ENCODE measurements at places on chromosomes 1 and 21. TPM values are rescaled to one million over a fixed set of nuclear protein-coding genes. Genes with fewer than 3 reads are reported as not detected.

Gene OR10J1
- not detected for total RNA-seq

GRCh38 chr1:32753532-32754316, 51.2 kb upstream of the SYNC start:
- no peaks in the 10 kb centered on the region for H3K27me3 ChIP-seq
- DNase-seq = peak; percentile 64
- H3K27ac ChIP-seq = no peak overlapping the region
- no peaks in the 10 kb centered on the region for H3K36me3 ChIP-seq

DNA sequence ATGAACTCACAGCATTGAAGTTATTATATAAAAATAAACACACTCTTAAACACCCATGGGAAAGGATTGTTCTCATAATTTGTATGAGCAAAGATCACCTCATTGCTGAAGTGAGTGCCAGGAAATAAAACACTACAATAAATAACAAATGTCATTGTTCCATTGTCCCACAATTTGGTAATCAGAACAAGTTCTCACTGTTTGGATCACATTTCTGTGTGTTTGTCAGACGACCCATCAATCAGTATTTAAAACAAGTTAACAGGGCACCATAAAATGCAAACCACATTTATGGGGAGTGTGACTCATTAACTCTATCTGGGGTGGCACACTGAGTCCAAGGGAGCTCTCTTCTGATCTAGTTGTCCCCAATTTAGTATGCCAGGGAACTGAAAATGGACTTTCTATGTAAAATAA, 124.5 kb downstream of the PTPRC start:
- no peak overlapping the region for H3K4me3 ChIP-seq
- no peaks in the 10 kb centered on the region for H3K36me3 ChIP-seq
- no peaks in the 10 kb centered on the region for H3K27me3 ChIP-seq
- no peaks in the 10 kb centered on the region for H3K4me1 ChIP-seq
- H3K27ac ChIP-seq = no peak overlapping the region

DNA sequence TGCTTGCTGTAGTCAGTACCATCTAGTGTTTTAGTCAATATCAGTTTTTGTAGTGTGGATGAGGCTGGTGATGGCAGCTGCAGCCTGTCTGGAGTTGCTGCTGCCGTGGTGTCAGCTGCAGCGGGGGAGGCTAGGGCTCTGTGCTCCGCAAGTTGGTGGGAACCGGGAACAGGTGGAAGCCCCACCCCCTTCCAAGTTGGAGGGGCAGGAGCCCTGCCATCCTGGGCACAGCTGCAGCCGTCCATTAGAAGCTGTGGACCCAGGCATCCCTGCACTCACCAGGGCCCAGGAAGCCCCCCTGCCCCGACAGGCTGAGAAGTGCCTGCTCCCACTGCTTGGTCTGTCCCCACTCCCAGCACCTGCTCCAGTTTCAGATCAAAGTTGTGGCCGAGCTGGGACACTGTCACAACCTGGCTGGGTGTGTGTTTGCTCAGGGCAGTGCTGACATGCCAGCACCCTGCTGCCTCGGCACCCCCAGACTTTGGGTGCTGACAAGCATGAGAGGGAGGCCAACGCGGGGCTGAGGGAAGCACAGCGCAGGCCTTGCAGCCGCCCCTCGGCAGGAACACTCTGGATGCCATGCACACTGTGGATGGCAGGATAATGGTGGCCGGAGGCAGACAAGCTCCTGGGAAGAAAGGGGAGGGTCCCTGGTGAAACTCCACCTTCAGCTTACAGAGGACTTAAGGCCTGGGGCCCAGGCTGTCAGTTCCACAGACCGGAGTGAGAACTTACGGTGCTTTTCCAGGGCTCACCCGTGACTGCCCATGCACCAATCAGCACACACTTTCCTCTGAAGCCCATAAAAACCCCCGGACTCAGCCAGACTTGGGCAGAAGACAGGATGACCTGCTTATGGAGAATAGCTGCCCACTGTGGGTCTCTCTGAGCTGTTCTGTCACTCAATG, 86.9 kb downstream of the ADARB1 start:
- DNase-seq = no peak
- H3K36me3 ChIP-seq = no peaks in the 10 kb centered on the region
- H3K27ac ChIP-seq = no peak overlapping the region
- peaks cover 15% of the 10 kb centered on the region for H3K4me1 ChIP-seq

DNA sequence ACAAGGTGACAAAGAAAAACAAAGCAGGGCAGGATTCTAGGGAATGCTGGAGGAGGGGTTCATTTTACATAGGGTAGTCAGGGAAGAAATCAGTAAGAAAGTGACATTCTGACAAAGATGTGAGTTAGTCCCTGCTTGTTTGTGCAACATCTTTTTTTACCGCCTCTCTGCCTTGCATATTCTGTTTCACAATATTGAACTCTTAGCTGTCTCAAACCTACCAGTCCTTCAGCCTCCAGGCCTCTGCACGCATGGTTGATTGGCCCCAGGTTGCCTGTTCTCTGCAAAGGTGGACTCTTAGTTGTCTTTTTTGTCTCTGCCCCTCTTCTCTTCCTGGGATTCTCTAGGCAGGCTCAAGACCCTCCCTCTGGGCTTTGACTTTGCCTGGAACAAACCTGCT, 152.2 kb upstream of the RUNX1 start:
- H3K27me3 ChIP-seq = no peaks in the 10 kb centered on the region
- H3K36me3 ChIP-seq = no peaks in the 10 kb centered on the region
- H3K4me3 ChIP-seq = no peak overlapping the region
- H3K4me1 ChIP-seq = peaks cover 32% of the 10 kb centered on the region

DNA sequence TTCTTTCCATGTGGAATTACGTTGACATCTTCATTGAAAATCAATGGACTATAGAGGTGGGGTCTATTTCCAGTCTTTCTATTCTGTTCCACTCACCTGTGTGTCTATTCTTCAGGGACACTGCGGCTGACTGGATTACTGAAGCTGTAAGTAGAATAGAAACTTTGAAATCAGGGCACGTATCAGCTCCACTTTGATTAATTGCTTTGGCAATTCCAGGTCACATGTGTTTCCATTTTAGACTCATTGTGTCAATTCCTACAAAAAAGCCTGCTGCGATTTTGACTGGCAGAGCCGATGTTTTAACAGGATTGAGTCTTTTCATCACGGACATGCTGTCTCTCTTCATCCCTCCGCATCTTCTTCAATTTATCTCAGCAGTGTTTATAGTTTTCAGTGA, 20.9 kb upstream of the RNF223 start:
- H3K27ac ChIP-seq = no peak overlapping the region
- H3K4me1 ChIP-seq = no peaks in the 10 kb centered on the region
- no peaks in the 10 kb centered on the region for H3K36me3 ChIP-seq
- no peak overlapping the region for H3K4me3 ChIP-seq
- H3K27me3 ChIP-seq = no peaks in the 10 kb centered on the region

DNA sequence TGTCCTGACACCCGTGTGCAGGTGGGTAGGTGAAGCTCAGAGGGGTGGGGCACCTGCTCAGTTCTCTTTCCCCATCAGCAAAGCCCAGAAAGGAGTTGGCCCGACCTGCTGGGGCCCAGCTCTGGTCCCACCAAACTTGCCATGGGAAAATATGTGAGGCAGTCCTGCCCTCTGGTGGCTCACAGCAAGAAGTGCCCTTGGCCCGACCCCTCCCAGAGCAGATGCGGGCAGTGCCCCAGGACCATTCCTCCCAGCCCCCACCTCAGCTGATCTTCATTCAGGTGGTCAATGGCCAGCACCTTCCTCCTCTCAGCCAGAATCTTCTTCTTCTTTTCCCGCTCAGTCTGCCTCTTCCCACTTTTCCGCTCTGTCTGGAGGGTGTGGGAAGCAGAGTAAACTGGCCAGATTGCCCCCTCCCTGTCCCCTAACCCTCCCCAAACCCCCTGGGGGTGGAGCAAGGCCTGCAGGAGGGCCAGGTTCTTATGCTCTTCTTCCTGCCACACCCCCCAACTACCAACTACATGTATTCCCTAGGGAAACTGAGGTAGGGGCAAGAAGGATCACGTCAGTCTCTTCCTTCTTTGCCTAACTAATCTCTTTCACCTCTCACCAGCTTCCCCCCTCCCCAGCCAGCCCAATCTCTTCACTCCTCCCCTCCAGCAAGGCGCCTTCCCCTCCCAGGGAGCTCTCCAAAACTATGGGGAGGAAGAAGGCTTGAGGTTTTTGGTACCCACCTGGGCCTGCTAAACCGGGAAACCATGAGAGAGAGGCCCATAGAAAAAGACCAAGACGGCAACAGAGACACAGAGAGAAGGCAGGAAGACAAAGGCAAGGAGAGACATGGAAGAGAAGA, 15.6 kb downstream of the TNNT2 start:
- no peak overlapping the region for H3K4me3 ChIP-seq
- peaks cover 76% of the 10 kb centered on the region for H3K36me3 ChIP-seq
- peak overlapping the region; percentile 60 for H3K27ac ChIP-seq

Gene CFHR4
- not detected for total RNA-seq

GRCh38 chr1:19828546-19828945, 13.5 kb upstream of the RNF186 start:
- no peak overlapping the region for H3K27ac ChIP-seq
- H3K4me1 ChIP-seq = no peaks in the 10 kb centered on the region
- no peak overlapping the region for H3K4me3 ChIP-seq
- H3K36me3 ChIP-seq = no peaks in the 10 kb centered on the region
- H3K27me3 ChIP-seq = peaks cover 63% of the 10 kb centered on the region

Gene CAPN8
- total RNA-seq = not detected

DNA sequence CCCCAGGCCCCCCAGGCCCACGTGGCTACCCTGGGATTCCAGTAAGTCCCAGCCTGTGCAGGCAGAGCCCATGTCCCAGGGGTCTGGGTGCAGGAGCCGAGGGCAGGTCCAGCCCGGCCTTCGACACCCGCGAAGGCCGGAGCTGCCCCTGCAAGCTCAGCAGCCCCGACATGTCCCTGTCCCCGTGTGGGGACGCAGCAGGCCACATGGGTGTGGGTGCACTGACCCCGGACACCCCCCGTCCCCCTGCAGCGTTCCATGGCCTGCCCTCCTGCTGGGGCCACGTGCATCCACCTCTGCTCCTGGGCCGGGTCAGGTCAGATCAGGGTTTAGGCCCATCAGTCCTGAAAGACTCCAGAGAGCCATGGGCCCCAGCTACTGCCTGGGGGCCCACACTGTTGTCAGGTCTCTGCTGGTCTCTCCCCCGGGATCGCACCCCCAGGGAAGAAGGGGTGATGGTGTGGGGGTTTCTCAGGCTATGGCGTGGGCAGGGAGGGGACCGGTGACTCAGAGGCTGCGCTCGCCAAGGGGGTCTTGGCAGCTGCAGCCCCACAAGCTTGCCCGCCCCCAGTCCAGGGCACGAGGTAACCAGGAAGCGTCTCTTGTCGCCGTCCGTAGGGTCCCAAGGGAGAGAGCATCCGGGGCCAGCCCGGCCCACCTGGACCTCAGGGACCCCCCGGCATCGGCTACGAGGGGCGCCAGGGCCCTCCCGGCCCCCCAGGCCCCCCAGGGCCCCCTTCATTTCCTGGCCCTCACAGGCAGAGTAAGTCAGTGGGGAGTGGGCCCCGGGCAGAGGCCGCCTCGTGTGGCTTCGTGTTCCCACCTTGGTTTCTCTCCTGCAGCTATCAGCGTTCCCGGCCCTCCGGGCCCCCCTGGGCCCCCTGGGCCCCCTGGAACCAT, 37.5 kb downstream of the SLC19A1 start:
- no peaks in the 10 kb centered on the region for H3K4me1 ChIP-seq
- peak; percentile 14 for DNase-seq
- no peak overlapping the region for H3K27ac ChIP-seq
- H3K36me3 ChIP-seq = peaks cover 32% of the 10 kb centered on the region

DNA sequence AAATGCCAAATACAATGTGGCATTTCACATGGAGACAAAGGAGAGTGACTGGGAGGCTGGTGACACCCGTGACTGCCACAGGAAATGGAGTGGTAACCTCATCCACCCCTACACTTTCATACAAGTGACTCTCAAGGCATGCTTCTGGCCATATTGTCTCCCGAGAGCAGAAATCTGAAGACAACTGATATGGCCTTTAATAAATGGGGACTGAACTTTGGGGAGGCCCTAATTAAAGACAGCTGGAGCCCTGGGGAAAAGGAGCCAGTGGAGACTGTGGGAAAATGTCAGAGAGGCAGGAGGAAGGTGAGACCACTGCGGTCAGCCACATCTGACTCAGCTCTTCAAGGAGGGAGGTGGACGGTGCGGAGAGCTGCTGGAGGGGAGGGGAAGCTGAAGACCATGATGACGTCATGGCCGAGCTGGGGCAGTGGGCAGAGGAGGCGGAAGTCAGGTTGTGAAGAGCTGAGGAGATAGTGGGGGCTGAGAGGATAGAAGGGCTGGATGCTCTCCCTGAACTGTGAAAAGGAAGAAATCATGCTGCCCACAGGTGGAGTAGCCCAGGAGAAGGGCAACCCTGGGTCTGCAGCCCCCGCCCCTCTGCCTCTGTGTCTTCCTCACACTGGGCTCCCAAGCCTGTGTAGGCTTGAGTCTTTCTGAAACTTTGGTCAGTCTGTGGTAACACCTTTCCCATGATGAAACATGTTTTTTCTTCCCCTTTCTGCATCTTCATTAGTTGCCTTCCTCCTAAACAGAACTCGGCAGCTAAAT, 14.0 kb upstream of the NCF2 start:
- H3K4me1 ChIP-seq = peaks cover 10% of the 10 kb centered on the region
- DNase-seq = no peak
- H3K27ac ChIP-seq = peak overlapping the region; percentile 6
- no peaks in the 10 kb centered on the region for H3K36me3 ChIP-seq

Gene PMF1
- 55.8 TPM for total RNA-seq

GRCh38 chr1:113901191-113901590, 3.4 kb downstream of the AP4B1 start:
- peaks cover 65% of the 10 kb centered on the region for H3K36me3 ChIP-seq
- no peak for DNase-seq
- H3K27ac ChIP-seq = no peak overlapping the region
- H3K27me3 ChIP-seq = no peaks in the 10 kb centered on the region

Gene TSACC
- 0.58 TPM for total RNA-seq

GRCh38 chr1:18116777-18117176, 9.2 kb downstream of the IGSF21 start:
- H3K36me3 ChIP-seq = no peaks in the 10 kb centered on the region
- DNase-seq = no peak
- peaks cover 98% of the 10 kb centered on the region for H3K27me3 ChIP-seq
- H3K27ac ChIP-seq = no peak overlapping the region

Gene TMPRSS2
- total RNA-seq = not detected

- H3K36me3 ChIP-seq = no peaks in the 10 kb centered on the region
- no peak for DNase-seq
- peak overlapping the region; percentile 77 for H3K27ac ChIP-seq
- peak overlapping the region; percentile 79 for H3K4me3 ChIP-seq
- H3K4me1 ChIP-seq = peaks cover 27% of the 10 kb centered on the region
Measured at GRCh38 chr1:85463731-85464496, 1.0 kb downstream of the DDAH1 start.

Gene FCAMR
- total RNA-seq = not detected

GRCh38 chr1:145695821-145696629, 11.1 kb downstream of the PDZK1 start:
- no peak overlapping the region for H3K4me3 ChIP-seq
- no peak overlapping the region for H3K27ac ChIP-seq
- no peak for DNase-seq

Gene TMEM125
- total RNA-seq = not detected

DNA sequence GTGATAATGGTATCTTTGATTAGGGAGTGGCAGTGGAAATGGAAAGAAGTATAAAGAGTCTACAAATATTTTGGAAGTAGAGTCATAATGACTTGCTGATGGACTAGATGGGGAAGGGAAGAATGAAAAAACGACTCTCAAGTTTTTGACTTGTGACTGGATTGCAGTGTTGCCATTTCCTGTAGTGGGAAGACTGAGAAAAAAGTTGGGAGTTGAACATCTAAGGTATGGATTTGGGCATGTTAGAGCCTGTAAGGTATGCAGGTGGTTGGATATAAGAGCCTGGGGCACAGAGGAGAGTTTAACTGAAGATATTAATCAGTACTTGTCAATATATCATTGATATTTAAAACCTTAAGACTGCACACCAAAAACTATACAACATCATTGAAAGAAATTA, 19.4 kb downstream of the DNM3 start:
- H3K4me3 ChIP-seq = no peak overlapping the region
- H3K27ac ChIP-seq = no peak overlapping the region
- H3K4me1 ChIP-seq = no peaks in the 10 kb centered on the region

Gene KCNJ9
- 0.05 TPM for total RNA-seq
